ENCODE measurements at places on chromosomes 11 and 22. TPM values are rescaled to one million over a fixed set of nuclear protein-coding genes. Genes with fewer than 3 reads are reported as not detected.

The TRIM6 gene
- total RNA-seq = 27.4 TPM

The INPP5J gene
- 11.9 TPM for total RNA-seq

The MPEG1 gene
- total RNA-seq = not detected

The BEST1 gene
- total RNA-seq = 0.30 TPM

The NXPE4 gene
- not detected for total RNA-seq

The TRMU gene
- 72.9 TPM for total RNA-seq

The ARHGAP20 gene
- 0.07 TPM for total RNA-seq

The SLC22A6 gene
- total RNA-seq = not detected

The CTSD gene
- total RNA-seq = 177 TPM

The OR5D14 gene
- not detected for total RNA-seq

The OR10A2 gene
- not detected for total RNA-seq

The PRRG4 gene
- 0.44 TPM for total RNA-seq

The FGF4 gene
- total RNA-seq = 15.9 TPM

The FXYD2 gene
- total RNA-seq = 0.07 TPM

The NEFH gene
- total RNA-seq = 2.0 TPM

The TENM4 gene
- total RNA-seq = 29.6 TPM

The HEPHL1 gene
- not detected for total RNA-seq

The IRAG1 gene
- total RNA-seq = 4.5 TPM

The PTPRCAP gene
- total RNA-seq = 2.6 TPM

The CBLIF gene
- not detected for total RNA-seq

The SCGB1A1 gene
- total RNA-seq = not detected

The PATZ1 gene
- total RNA-seq = 43.0 TPM

The TRPM5 gene
- total RNA-seq = not detected

The PRG3 gene
- total RNA-seq = not detected

The PGA3 gene
- not detected for total RNA-seq

The GVQW3 gene
- total RNA-seq = 4.0 TPM

The ST14 gene
- total RNA-seq = 4.5 TPM

All from H7 (cell line).